ENCODE measurements at places on chromosomes 4 and X.

GRCh38 chr4:171849686-171850222 is 36.5 kb downstream of the GALNTL6 start:
- no peak for DNase-seq

GRCh38 chr4:101801958-101802357 is 11.4 kb downstream of the BANK1 start:
- DNase-seq: no peak

GRCh38 chr4:125677665-125678307 is 363.0 kb downstream of the FAT4 start:
- no peak for DNase-seq

DNA sequence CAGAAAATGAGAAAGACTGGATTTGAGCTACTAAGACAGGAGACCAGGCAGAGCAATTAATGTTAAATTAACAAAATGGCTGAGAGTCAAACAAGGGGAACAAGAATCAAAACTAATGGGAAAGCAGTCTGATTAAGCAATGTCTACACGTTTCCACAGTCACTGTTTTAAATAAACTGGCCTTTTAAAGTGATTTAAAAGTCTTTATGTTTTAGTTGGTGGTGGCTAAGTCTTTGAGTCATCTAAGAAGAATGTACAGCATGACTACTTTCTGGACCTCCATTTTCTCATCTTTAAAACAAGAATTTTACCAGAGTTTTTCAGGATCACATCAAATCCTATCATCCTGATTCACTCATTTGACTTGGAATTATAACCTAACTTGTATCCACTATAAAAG is 233.8 kb downstream of the ENOX2 start:
- DNase-seq: no peak

DNA sequence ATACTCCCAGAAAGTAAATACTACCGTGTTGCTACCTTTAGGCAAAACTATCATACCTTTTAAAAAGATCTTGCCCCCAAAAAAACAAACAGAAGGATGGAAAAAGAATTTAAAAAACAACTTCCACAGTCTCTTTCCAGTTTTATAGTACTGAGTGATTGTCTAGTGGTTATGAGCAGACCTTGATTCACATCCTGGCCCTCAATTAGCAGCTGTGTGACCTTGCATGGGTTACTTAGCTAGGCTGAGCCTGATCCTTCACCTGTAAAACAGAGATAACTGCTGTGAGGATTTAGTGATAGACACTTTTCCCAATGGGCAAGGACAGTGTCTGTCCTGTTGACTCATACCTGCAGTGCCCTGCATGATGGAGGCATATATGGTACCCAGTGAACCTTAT is 49.0 kb downstream of the SMAD1 start:
- no peak for DNase-seq

DNA sequence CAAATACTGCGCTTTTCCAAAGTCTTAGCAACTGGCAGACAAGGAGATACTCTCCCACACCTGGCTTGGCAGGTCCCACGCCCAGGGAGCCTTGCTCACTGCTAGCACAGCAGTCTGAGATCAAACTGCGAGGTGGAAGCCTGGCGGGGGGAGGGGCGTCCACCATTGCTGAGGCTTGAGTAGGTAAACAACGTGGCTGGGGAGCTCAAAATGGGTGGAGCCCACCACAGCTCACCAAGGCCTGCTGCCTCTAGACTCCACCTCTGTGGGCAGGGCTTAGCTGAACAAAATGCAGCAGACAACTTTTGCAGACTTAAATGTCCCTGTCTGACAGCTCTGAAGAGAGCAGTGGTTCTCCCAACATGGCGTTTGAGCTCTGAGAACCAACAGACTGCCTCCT is 23.0 kb upstream of the NFKB1 start:
- DNase-seq: no peak

DNA sequence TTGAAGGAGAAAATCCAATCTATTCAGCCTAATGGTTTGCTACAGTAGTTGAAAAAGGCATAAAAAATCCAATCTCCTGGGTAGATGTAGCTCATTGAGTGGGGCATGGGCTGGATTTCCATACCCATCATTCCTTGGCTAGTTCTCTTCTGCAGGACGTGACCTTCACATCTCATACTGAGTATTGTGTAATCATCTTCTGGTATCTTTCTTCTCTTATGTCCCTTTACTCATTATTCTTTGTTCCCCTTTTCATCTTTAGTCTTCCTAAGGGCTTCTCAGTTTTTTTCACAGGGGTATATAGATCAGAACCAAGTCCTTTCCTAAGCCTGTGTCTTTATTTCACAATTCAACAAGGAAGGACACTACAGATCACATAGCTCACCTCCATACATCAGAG is 727.6 kb upstream of the MAGEB2 start:
- DNase-seq: no peak

GRCh38 chr4:3360777-3361176 is 68.0 kb downstream of the RGS12 start:
- no peak for DNase-seq

GRCh38 chr4:84878546-84878945 is 87.9 kb downstream of the WDFY3 start:
- DNase-seq: no peak

DNA sequence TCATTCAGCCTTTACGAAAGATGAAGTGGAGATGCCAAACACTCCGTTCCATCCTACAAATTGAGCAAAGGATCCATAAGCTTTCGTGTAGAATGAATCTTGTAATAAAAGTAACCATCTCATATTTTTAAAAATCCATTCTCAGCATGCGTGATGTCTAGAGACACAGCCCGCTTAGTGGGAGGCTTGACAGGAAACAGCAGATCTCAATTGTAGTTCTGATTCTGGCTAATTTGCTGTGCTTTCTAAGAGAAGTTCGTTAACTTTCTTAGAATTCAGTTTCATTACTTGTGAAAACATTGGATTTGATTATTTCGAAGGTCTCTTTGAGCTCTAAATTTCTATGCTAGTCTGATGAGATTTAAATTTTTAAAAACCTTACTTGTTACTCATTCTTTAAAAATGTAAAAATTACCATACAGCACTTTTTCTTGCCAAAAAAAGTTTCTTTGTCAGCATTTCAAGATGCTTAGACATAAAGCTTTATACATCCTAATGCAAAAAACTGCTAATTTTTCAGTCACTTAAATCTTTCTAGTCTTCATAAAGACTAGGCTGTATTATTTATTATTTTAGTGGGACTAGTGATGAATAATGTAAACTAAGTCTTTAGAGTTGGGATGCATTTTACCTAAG is 66.9 kb upstream of the NEIL3 start:
- no peak for DNase-seq

DNA sequence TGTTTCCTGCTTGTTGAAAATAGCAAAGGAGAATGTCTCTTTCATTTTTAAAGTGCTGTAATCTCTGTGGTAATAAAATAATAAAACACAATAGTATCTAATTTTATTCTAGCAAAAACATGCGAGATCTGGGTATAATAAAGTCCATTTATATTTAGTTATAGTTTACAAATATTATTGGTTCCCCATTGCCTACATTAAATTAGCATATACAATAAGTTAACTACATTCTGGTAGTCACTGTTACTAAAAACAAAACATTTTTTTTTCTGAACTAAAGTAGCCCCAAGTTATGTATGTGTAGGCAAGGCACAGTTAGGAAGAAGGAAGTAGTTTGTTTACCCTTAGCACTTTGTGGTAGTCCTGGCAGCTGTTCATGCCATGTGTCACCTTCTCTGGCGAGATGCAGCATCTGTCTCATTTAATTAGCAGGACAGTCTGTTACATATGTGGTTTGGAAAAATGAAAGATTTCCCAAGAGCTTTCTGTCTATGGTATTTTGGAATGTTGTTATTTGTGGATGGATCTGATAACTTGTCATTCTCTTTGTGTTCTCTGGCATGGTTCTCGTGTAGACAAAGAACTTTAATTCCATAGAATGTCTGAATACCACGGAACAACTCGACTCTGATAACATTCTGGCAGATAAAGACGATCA is 231.3 kb upstream of the PITX2 start:
- DNase-seq: no peak

GRCh38 chr4:114286262-114286810 is 306.9 kb upstream of the ARSJ start:
- no peak for DNase-seq

GRCh38 chr4:38738940-38739803 is 43.6 kb downstream of the TLR10 start:
- DNase-seq: no peak

GRCh38 chrX:12447448-12448064 is 309.3 kb downstream of the FRMPD4 start:
- no peak for DNase-seq

GRCh38 chr4:138248058-138248457 is 5.9 kb upstream of the SLC7A11 start:
- DNase-seq: no peak

GRCh38 chr4:22593933-22594332 is 78.1 kb upstream of the ADGRA3 start:
- no peak for DNase-seq

- no peak for DNase-seq
These were observed 6.5 kb upstream of the USP46 start for GRCh38 chr4:52665592-52665991.

- DNase-seq: no peak
These were observed 137.7 kb downstream of the ARX start for GRCh38 chrX:24877854-24878650.

GRCh38 chr4:72582853-72583252 is 13.8 kb upstream of the ADAMTS3 start:
- DNase-seq: no peak

DNA sequence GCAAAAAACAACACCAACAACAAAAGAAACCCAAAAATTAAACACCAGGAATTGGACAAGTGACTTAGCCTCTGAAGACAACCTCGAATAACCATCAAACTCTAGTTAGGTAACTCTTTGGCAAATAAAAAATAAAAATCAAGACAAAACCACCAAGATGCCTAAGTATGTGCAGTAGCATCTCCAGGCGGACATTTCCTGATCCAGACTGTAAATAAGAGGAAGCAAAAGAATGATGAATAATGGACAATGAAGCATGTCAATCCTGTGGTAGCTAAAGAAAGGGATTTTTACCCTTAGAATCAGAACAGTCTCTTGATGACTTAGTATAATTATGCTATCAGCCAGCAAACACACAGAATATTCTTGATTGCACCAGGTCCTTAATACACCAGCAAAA is 276.7 kb upstream of the DIAPH2 start:
- DNase-seq: no peak

GRCh38 chrX:44669626-44670025 is 127.0 kb upstream of the FUNDC1 start:
- no peak for DNase-seq

DNA sequence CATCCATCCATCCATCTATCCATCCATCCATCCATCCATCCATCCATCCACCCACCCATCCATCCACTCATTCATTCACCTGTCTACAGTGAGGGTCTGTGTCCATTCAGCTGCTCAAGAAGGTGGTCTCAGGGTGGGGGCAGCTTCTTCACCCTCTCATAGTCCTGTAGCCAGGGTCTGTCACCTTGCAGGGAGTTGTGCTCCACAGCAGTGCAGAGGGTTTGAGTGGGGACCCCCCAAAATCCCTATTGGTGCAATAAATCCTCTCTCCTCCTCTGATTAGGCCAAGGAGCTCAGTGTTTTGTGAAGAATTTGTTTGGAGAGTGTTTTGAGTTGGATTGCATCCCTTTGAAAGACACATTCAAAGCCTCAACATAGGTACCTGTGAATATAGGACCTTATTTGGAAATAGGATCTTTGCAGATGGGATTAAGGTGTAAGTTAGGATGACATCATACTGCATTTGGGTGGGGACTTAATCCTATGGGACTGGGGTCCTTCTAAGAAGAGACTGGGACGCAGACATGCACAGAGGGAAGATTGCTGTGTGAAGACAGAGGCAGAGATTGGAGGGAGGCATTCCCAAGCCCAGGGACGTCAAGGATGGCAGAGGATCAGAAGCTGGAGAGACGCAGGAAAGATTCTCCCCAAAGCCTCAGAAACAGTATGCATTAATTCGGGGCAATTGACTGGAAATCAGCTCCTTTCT is 12.0 kb downstream of the P2RY8 start:
- DNase-seq: no peak

DNA sequence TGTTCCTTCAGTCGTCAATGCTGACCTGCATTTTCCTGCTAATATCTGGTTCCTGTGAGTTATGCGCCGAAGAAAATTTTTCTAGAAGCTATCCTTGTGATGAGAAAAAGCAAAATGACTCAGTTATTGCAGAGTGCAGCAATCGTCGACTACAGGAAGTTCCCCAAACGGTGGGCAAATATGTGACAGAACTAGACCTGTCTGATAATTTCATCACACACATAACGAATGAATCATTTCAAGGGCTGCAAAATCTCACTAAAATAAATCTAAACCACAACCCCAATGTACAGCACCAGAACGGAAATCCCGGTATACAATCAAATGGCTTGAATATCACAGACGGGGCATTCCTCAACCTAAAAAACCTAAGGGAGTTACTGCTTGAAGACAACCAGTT is 12.6 kb downstream of the TLR8 start:
- no peak for DNase-seq

- no peak for DNase-seq
These were observed 5.8 kb downstream of the GATA1 start for GRCh38 chrX:48792219-48792618.

DNA sequence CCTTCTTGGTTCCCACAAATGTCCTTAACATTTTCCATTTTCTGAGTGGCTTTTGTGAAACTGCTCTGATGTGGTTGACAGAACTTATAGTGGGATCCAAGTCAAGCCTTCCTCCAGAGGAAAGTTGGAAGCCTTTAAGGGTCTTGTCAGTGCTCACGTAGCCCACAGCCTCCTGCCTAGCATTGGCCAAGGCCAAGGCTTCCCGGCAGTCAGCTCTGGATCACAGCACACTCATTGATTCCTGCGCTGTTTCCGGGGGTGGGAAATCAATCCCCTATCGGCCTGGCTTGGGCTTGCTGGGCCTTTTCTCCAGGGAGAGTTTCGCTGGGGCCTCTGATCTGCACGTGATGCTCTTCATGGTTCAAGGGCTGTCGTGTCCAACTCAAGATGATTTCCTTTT is 76.1 kb downstream of the SLC9A6 start:
- DNase-seq: no peak

GRCh38 chrX:55357236-55357635 is 92.5 kb upstream of the PAGE3 start:
- no peak for DNase-seq

- DNase-seq: no peak
These were observed 1002.7 kb upstream of the PABPC4L start for GRCh38 chr4:135204311-135204710.

- DNase-seq: no peak
These were observed 85.9 kb downstream of the REPS2 start for GRCh38 chrX:17032351-17032750.

DNA sequence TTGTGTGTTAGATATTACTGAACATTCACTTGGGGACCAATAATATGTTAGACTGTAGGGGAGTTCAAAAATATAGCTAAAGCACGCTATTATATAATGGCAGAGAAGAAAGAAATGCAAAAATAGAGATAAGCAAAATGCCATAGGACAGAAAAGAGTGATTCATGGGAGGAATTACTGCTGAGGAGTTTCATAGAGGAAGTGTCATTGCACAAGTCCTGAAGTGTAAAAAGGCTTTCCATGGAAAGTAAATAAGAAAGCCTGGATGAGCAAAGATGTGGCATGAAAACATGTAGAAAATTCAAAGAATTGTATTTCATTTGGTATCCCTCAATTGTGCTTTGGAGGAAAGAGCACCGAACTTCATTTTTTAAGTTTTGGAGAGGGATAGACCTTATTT is 14.5 kb downstream of the HMGB2 start:
- DNase-seq: no peak
